Activated CD4-positive, alpha-beta T cell treated with anti-CD3 and anti-CD28 coated beads for 48 hours (primary cell): ENCODE measurements at places on chromosomes 5 and 9.
A peak's percentile ranks its signal among the peaks of the same experiment; 100 is the strongest.

DNA sequence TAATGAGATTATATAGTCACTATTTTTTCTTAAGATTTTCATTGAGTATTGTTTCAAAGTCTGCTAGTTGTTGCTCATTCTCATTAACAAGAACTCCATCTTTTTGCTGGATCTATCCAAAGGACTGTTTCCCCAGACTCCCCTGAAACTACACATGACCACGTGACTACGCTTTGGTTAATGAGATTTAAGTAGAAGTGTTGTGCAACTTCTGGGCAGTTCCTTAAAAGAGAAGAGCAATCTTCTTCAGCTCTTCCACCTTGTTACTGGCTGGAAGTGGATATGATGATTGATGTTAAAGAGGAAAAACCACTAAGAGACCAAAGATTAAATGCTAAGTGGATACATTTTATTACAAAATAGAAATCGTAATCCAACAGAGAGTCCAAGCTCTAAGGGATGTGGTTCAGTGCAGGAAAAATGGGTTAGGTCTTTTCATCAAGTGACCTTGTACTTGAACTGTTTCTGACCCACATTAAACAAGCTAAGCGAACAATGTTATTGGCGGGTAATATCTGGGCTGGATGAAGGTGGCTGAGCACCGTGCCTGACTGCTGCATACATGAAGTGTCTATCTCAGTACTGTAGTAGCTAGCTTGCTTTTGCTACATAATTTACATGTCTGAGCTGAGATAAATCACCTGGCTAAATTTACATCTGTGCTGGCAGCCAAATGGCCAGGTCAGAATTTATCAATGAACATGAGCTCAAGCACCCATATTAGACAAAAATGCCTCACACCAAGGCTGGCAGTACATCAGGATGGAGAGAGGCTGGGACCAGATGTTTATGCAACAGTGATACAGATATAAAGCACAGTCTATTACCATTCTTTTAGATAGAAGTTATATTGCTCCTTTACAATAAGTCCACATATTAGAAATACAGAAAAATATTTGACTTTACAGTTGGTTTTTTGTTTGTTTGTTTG, 7.5 kb upstream of the CTNNAL1 start:
- DNase-seq: no peak

DNA sequence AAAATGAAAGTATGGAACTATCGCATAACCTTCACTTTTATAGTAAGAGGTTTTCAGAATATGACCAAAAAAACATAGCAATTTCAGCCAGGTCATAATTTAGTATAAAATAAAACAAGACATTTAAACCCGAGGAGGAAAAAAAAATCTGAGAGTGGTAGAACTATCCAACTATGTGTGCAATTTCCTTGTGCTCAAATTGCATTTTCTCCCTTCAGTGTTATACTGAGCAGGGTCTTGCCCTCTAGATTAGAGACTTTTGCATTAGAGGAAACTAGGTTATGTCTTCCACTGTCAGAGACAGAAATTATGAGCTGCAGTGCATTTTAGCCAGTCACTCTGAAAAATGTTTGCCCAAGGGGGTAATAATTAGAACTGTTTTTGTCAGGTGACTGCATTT, 330.6 kb downstream of the NR2F1-AS1 start:
- no peak for DNase-seq

GRCh38 chr9:99269416-99269815, 47.3 kb downstream of the SEC61B start:
- DNase-seq: no peak

GRCh38 chr5:82072138-82072537, 100.3 kb downstream of the ATG10 start:
- DNase-seq: no peak

GRCh38 chr9:108703429-108703828, 152.4 kb downstream of the ACTL7B start:
- DNase-seq: no peak

DNA sequence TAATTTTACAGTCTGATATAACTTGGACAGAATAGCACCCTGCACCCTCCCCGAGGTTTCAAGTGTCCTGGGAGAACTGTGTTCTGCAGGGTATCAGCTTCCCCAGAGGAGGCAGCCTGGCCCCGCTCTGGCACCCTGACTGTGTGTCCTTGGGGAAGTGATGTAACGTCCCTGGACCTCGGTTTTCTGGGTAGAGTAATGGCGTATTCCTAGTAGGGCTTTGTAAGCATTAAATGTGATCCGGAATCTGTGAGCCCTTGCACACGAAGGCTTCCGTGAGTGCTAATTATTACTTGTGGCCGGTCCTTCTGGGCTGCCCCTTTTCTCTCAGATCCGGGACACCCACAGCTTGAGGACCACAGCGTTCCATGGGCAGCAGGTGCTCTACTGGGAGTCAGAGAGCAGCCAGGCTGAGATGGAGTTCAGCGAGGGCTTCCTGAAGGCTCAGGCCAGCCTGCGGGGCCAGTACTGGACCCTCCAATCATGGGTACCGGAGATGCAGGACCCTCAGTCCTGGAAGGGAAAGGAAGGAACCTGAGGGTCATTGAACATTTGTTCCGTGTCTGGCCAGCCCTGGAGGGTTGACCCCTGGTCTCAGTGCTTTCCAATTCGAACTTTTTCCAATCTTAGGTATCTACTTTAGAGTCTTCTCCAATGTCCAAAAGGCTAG, 1.0 kb upstream of the CACFD1 start:
- DNase-seq: no peak

GRCh38 chr9:134605966-134606357, 35.6 kb upstream of the COL5A1 start:
- no peak for DNase-seq

GRCh38 chr9:69527454-69527853, 144.7 kb downstream of the APBA1 start:
- DNase-seq: no peak

DNA sequence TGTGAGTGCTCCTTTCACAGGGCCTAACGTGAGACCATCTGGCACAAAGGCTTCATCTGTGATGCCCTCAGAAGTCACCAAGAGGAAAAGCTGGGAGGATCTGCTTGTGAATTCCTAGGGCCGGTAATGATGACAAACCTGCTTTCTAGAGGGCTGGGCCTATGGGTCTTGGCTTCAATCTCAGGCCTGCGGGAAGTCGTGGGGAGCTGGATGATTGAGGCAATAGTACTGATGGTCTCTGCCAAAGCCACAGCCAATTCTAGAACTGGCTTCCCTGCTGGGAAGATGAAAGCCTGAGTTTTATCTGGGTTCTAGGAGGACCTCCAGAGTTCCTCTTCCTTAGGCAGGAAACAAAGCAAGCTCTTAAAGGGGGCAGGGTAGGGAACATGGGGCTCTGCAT, 102.7 kb downstream of the TMEM215 start:
- DNase-seq: no peak

- no peak for DNase-seq
These were observed 58.2 kb downstream of the DRD1 start for GRCh38 chr5:175385691-175386362.

DNA sequence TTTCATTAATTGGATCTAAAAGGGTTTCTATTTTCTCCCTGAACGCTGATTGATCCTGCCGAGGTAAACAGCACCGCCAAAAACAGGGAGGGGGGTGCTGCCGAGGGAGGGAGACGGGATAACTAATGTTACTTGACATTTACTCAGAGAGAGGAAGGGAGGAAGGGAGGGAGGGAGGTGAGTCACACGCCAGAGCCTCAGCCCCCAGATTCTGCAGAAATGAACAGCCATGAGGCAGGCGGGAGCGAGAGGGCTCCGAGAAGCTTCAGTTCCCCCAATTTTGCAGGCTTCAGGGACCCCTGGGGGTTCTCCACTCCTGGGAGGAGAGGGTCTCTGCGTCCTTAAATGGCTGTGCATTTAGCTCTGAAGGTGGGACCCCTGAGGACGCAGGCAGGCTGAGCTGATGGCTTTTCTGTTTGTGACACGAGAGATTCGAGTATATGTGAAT, 59.1 kb upstream of the IER5L start:
- peak; percentile 81 for DNase-seq

GRCh38 chr5:134732819-134733218, 5.5 kb upstream of the CAMLG start:
- no peak for DNase-seq

GRCh38 chr9:98275159-98275558, 19.7 kb upstream of the TBC1D2 start:
- DNase-seq: no peak

GRCh38 chr9:34499076-34499475, 23.7 kb downstream of the ENHO start:
- no peak for DNase-seq

DNA sequence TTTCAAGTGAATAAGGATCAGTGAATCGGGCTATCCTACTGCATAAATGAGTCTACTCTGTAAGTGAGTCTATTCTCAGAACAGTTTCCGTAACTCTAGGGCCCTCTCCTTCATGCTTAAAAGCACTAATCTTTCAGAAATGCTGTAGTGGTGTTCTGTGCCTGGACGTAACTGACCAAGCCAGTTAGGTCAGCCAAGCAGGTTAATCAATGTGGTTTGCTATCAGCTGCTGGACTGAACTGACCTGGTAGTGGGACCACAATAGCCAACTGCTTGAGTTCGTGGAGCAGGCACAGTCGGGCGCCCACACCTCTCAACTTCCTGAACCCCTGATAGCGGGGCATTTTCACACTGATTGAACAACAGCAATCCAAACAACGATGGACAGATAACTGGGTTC, 6.8 kb downstream of the SLC1A3 start:
- DNase-seq: no peak
